ENCODE measurements at places on chromosomes 12 and 14.

DNA sequence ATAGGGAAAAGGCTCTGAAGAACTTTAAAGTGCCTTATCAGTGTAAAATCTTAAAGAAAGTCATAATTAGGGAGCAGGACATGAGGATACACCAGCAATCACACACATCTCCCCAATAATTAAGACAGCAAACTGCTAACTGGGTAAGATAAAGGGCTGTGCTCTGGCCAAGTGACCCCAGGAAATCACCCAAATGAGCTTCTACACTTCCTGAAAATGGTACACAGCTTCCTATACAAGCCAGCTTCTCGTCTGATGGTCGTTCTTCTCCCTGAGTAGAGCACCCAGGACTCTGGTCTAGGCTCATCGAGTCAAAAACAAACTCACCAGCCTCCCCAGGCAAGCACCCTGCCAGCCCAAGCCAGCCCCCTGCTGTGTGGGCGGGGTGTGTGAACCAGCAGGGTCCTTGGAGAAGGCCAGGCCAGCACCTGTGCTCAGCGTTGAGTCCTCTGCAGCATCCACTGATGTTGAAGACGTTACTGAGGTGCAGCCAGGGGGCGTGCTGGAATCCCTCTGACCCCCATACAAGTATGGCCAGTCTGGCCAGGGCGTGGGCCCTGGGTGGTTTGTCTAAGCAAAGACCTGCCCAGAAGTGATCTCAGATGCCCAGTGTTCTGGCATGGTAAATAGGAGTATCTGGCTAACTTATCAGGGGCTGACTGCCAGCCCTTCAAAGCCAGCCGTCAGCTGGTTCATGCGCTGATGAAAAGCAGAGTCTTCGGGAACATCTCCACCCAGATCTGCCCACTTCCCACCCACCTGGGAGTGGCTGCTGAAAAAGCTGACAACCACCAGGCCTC is 41.4 kb downstream of the ACTN1 start:
- peak; percentile 73 for DNase-seq

GRCh38 chr12:49662998-49663843 is 39.9 kb downstream of the PRPF40B start:
- peak; percentile 50 for DNase-seq

DNA sequence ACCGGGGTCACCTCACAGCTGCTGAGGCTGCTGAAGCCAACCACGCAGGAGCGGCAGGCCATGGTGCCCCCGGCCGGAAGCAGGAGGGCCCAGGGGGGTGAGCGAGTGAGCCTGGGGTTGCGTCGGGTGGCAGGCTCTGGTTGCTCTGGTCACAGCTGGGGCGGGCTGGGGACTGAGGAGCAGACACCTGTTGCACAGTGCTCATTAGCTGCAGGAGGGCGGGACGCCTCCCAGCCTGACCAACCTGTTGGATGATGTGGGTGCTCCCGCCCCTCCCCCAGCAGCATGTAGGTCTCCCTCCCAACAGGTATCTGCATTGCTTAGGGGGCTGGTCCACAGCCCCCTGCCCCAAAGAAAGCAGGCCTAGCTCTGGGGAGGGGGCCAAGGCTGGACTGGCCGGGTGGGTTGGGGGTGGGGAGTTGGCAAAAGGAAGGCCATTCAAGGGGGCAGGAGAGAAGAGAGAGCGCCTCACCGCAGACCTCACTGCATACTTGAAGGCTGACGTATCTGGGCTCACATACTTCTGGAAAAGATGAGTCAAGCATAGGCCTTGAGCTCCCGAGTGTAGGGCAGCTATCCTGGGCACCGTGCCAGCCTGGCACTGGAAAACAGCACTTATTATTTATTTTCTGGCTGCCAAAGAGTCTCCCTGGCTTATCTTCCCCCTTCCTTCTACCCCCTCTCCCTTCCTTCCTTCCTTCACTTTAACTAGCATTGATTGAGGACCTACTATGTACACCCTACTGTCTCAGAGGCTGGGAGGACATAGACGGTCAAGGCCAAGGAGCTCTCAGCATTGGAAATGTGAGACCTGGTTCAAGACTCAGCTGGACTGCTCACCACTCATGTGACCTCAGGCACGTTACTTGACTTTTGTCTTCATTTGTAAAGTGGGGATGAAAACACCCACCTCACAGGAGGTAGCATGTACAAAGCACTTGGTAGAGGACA is at the start of gene KRT80:
Gene KRT80 (minus strand): TSS at position 174 of the 951 bp plus-strand sequence. CDS start 112 bp downstream, at position 62.
- DNase-seq: peak; percentile 99

DNA sequence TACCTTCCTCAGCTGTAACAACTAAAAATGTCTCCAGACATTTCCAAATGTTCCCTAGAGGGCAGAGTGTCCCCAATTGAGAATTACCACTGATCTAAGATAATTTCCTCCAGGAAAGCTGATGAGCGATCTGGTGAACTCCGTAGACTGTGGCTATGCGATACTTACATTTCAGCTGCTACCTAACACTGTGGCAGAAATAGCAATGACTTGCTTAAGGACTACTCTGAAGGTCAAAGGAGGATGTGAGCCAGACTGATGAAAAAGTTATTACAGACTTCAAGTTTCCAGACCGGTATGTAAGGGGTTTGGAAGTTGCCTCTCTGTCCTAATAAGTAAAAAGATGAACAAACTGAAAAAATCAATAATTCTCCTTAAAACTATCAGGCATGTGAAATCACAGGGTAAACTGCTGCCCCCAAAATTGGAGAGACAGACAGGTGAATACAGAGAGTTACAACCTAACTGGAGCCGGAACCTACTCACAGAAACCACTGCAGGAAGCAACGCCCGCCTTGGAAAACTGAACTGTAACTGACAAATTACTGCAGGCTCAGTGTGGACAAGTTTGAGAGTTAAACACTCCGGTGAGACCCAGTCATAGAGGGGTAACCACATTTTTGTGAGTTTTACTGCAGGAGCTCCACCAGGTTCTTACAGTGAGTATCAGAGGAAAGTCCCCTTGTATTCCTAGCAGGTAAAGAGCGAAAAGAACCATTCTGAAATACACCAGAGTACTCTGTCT is 60.0 kb upstream of the PARP11 start:
- DNase-seq: no peak

DNA sequence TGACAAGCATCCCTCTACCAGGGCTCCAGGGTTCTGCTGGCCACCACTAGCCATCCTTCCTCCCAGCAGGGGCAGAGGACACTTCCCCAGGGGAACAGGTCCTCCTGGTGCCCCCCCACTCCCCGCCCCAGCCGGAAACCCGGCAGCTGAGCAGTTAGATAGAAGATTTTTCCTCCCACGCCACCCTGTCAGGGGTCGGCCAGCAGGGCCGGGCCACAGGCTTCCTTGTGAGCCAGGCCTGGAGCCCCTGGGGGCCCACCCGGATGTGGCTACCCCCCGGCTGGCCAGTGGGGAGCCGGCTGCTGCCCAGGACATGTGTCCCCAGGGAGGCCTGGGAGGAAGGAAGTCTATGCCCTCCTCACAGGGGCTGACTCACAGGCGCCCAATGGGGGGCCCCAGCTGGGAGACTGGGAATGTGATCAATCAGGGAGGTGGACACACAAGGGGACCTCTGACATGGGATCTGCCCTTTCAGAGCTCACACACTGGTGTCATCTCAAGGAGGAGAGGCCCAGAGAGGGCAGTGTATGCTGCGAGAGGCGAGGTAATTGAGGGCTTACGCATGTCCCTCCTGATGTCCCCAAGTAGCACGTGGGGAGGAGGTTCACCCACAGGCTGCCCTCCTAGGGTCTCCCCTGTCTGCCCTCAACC is 4.2 kb downstream of the SH2B3 start:
- peak; percentile 75 for DNase-seq

DNA sequence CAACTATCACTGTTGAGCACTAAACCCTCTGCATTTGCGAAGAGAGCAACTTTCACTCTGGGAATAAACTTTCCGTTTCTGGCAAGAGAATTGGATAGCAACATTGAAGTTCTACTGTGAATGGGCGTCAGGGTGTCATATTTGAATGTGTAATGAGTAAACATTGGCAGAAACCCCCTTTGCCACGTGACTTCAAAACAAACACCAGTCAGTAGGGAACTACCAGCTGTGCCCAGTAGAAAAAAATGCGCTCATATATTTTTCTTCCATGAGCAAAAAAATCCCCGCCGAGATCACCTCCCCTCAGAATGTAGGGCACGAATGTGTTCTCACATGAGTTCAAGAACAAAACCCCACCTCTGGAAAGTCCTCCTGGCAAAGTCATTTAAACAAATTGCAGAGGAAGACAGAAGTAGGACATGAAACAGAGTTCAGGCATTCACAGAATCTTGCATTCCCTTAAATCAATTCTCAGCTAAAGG is 80.6 kb downstream of the BTG1 start:
- DNase-seq: peak; percentile 51

GRCh38 chr12:13156277-13156676 is 40.2 kb upstream of the EMP1 start:
- DNase-seq: no peak

GRCh38 chr12:78204926-78205325 is 374.2 kb downstream of the NAV3 start:
- no peak for DNase-seq

DNA sequence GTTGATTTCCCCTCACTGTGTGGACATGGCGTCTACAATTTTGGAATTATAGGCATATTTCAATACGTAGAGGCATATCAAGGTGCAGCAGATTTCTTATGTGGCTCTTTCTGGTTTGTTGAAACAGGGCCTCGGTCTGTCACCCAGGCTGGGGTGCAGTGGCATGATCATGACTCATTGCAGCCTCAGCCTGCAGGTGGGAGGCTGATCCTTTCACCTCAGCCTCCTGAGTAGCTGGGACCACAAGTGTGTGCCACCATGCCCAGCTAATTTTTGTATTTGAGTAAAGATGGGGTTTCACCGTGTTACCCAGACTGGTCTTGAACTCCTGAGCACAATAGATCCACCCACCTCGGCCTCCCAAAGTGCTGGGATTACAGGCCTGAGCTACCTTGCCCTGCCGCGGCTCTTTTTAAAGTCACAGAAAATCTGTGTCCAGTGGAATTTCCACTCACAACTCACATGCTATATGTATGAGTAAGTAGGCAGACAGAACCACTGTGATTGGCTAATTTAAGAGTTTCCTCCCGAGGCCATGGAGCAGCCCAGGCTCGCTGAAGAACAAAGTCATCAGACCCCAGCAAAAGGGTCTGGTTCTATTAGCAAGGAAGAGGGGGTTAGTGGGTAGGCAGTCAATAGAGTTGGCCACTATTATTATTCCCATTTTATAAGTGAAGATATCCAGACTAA is 9.1 kb downstream of the GNG2 start:
- no peak for DNase-seq

GRCh38 chr12:9648701-9649531 is 20.6 kb upstream of the CLEC2D start:
- no peak for DNase-seq

GRCh38 chr12:60263161-60263560 is 667.3 kb downstream of the SLC16A7 start:
- DNase-seq: no peak

GRCh38 chr12:90979951-90980350 is 24.8 kb downstream of the EPYC start:
- no peak for DNase-seq

GRCh38 chr14:99430491-99430890 is 50.2 kb downstream of the SETD3 start:
- peak; percentile 16 for DNase-seq

- DNase-seq: peak; percentile 78
Measured at GRCh38 chr14:90521084-90521929, 124.5 kb downstream of the CALM1 start.

GRCh38 chr14:61596990-61597389 is 98.3 kb upstream of the HIF1A start:
- peak; percentile 18 for DNase-seq

GRCh38 chr12:7439579-7440505 is 4.1 kb downstream of the CD163L1 start:
- peak; percentile 45 for DNase-seq

DNA sequence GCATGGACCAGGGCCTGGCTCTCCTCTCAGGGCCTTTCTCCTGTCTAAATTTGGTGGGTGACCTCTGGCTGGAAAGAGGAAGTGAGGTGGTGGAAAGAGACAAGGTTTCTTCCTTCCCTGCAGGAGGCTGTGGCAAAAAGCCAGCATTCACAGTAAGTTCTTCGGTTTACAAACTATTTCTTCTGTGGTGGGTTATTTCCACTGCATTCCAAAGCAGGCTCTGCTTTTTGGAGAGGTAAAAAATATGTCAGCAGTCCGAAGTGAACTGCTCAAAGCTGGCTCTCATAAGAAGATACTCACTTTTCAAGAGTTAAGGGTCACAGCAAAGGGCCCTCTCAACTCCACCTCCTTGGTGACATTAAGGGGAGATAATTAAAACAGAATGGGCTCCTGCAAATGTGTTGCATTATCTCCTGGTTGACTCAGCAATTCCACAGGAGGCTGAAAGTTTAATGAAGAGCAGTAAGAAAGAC is 48.9 kb upstream of the POC1B start:
- peak; percentile 86 for DNase-seq

DNA sequence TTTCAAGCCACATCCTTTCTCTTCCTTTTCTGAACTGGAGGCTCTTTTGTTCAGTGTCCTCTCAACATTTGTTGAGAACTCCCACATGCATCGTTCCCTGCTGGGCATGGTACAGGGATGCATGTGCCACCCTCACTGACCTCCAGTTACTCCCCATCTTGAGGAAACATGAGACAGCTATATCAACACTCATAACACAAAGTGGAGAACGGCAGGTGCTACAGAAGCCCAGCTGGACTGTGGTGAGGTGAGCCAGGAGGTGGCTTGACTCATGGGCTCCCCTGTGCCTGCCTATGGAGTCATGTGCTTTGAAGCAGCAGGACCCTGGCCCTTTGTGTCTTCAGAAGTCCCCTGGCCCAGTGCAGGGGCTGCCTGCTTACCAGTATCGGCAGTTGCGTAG is 9.7 kb downstream of the MYH6 start:
- no peak for DNase-seq

DNA sequence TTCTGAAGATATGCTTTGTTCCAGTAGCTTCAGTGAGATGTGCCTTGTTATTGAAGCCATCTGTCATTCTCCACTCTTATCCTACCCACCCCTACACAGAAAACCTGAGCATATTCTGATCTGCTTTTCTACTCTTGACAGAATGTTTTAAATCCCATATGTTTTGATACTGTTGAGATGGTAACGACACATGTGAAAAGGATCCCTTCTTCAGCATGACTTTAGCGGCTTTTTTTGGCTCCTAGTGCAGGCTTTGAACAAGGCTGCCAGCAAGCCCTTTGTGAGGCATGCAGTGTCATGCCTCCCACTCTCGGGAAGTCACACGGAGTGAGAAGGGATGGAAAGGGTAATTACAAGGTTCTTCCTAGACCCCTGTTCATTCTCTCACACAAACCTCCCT is 228.8 kb upstream of the RGS6 start:
- DNase-seq: peak; percentile 66

GRCh38 chr14:73022051-73022450 is 4.9 kb downstream of the ZFYVE1 start:
- no peak for DNase-seq

DNA sequence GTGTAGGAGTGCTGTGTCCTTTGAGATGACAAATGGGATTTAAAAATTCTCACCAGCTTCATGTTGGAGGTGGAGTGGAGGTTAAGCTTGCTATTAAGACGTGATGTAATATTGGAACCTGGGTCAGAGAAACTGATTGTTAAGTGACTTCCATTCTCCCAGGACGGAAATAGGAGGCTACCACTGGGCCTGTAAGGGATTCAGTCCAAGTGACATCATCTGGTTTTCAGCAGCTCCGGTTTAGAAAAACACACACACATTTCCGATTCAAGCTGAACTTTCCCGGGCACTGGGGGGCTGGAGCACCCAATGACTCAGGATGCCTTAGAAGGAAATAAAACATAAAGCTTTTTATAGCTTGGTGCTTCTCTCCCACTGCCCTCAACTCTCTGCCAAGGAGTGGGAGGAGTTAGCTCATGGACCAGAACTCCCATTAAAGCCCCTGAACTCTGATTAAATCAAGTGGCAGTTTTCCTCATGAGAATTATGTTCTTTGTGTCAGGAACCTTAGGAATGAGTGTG is 12.4 kb downstream of the CALM1 start:
- peak; percentile 94 for DNase-seq

GRCh38 chr14:98926801-98927200 is 345.2 kb downstream of the BCL11B start:
- DNase-seq: peak; percentile 72
